A673 (cell line): ENCODE measurements at places on chromosomes 7 and 10. TPM values are rescaled to one million over a fixed set of nuclear protein-coding genes. Genes with fewer than 3 reads are reported as not detected.

Gene CRHR2
- total RNA-seq = not detected in 2 replicates

Gene KCP
- not detected in 2 replicates for total RNA-seq

Gene ERV3-1
- total RNA-seq = 14.7 and 18.5 TPM in 2 replicates

Gene ANKRD61
- total RNA-seq = 0.98 and 1.1 TPM in 2 replicates

Gene CPN1
- total RNA-seq = not detected in 2 replicates

Gene TAS2R41
- not detected in 2 replicates for total RNA-seq

Gene SMNDC1
- 53.1 and 57.8 TPM in 2 replicates for total RNA-seq

Gene SPOCK2
- total RNA-seq = 0.11 and 0.32 TPM in 2 replicates

Gene HDAC9
- total RNA-seq = 28.3 and 31.9 TPM in 2 replicates

DNA sequence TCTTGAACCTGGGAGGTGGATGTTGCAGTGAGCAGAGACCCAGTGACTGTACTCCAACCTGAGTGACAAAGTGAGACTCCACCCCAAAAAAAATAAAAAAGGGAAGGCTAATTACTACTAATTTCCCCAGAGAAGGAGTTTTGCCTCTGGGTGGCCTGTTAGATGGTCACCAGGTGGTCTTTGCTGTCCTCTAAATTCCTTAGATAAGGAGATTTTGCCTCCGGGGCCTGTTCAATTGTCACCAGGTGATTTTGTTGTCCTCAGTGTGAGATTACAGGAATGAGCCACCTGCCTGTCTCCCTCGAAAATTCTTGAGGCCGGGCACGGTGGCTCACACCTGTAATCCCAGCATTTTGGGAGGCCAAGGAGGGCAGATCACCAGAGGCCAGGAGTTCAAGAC is 24.4 kb upstream of the ZMIZ2 start:
- H3K27ac ChIP-seq = no peak overlapping the region
- no peak for DNase-seq
- no peaks in the 10 kb centered on the region for H3K27me3 ChIP-seq
- H3K4me3 ChIP-seq = no peak overlapping the region
- no peaks in the 10 kb centered on the region for H3K36me3 ChIP-seq
- no peaks in the 10 kb centered on the region for H3K4me1 ChIP-seq

DNA sequence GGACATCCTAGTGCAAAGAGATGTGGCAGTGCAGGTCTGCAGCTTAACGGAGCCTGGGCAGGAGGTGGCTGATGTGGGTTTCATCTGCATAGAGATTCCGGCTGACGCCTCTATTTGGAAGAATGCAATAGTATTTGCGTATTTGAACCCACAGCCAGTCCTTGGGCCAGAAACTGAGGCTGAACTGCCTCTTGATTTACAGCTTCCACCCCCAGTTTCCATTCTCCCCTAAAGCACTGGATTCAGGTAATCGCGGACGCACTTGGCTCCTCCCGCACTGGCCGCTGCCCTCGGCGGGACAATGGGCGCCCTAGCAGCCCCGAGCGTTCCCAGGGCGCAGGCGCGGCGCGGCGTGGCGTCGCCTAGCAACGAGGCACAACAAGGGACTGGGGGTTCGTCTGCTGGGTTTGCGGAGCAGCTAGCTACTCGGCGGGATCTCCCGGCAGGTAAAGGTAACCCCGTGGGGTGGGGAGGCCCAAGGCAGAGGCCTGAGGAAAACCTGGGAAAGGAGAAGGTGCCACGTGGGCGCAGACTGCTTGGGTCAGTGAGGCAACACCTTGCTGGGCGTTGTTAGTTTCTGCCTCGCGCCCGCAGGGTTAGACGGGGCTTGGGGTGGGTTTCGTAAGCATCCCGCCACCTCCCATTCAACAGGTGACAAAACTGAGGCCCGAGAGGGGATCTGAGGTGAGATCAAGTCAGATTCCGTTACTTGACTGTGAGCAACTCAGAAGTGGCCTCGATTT is at the start of gene ARMC3:
TSS of gene ARMC3 (plus strand) at position 393 of the 743 bp plus-strand sequence. CDS start 3,944 bp downstream, outside the sequence.
- H3K4me1 ChIP-seq = peaks cover 10% of the 10 kb centered on the region
- H3K4me3 ChIP-seq = peak within 1 kb of the TSS; percentile 30
- DNase-seq = peak; percentile 48
- H3K27ac ChIP-seq = no peak within 1 kb of the TSS
- H3K27me3 ChIP-seq = peaks cover 6% of the 10 kb centered on the region

GRCh38 chr10:124220971-124221355 is 127.6 kb upstream of the CHST15 start:
- no peak overlapping the region for H3K27ac ChIP-seq
- no peaks in the 10 kb centered on the region for H3K27me3 ChIP-seq
- no peak for DNase-seq

DNA sequence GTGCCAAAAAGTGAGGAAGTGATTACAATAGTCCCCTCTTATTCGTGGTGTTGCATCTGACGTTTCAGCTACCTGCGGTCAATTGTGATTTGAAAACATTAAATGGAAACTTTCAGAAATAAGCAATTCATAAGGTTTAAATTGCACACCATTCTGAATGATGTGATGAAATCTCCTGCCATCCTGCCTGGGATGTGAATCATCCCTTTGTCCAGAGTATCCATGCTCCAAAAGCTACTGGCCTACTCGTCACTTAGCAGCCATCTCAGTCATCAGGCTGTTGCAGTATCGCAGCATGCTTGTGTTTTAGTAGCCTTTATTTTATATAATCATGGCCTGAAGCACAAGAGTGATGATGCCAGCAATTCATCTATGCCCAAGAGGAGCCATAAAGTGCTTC is 97.7 kb upstream of the CDCA7L start:
- no peaks in the 10 kb centered on the region for H3K36me3 ChIP-seq
- H3K4me1 ChIP-seq = no peaks in the 10 kb centered on the region
- no peak overlapping the region for H3K4me3 ChIP-seq
- no peak overlapping the region for H3K27ac ChIP-seq
- no peak for DNase-seq

- DNase-seq = no peak
- no peak overlapping the region for H3K4me3 ChIP-seq
- no peak overlapping the region for H3K27ac ChIP-seq
Observed at GRCh38 chr10:99676426-99676825, 17.1 kb downstream of the ENTPD7 start.

DNA sequence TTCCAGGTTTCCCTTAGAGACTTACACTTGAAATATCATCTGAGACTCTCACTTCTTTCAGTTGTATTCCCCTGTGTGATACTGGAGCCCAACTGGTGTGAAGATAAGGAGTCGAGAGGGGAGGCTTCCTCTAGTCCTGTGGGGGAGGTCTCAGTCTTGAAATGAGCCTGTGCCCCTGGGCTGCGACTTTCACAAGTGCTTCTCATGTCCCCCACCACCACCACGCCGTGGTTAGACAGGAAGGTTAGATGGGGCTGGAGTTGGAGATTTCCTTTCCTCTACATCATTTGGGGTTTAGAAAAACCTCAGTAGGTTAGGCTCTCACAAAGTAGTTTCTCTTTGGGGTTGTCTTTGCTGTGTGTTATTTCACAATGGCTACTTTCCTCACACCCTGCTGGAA is 25.6 kb upstream of the MKX start:
- no peaks in the 10 kb centered on the region for H3K36me3 ChIP-seq
- no peak overlapping the region for H3K27ac ChIP-seq
- no peak for DNase-seq

DNA sequence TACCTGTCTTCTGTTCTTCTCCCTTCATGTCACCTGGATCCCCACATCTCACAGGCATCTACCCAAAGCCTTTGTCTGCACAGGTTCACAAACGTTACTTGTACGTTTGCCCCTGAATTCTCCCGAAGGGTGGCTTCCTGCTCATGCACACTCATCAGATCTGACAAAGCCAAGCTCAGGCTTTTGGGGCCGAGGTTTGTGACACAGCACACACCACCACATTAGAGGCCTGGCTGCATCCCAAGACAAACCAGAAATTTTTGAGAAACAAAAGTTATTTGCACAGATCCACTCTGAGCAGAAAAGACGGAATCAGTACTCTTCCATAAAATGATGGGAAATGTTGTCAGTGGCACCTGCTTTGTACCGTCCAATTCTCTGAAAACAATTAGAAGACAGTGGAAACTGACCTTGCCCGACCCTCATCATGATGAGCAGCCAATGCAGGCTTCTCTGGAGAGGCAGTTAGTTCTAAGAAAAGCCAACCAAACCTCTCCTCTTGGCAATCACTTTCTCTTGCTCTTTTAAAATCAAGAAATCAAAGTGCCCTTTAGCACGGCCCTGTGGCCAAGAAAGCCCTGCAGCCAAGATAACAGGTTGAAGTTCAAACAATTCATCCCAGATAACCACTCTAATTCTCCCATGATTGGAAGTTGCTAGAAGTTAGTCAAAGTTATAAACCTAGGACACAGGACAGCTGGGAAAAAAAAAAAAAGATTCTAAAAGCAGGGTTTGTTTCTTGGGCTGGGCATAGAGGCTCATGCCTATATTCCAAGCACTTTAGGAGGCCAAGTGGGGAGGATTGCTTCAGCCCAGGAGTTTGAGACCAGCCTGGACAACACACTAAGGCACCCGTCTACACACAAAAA is 13.6 kb upstream of the SVIL start:
- no peak for DNase-seq
- no peak overlapping the region for H3K4me3 ChIP-seq
- H3K4me1 ChIP-seq = peaks cover 42% of the 10 kb centered on the region
- peak overlapping the region; percentile 27 for H3K27ac ChIP-seq
- no peaks in the 10 kb centered on the region for H3K27me3 ChIP-seq

DNA sequence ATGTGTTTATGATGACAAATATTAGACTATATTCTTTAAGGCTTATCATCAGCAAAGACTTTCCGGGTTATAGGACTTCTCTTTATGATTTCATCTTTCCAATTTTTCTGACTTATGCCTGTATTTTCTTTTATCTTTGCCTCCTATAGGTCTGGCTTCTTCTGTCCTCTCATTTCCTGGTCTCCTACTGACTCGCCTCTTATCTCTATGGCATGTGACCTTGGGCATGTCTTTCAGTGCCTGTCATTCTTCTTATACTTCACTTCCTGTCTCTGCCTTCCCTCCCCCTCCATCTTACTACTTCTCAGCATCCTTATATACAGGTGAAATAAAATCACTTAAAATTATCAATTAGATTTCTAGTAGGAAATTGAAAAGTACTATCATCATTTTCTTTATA is 42.2 kb downstream of the PCDH15 start:
- no peaks in the 10 kb centered on the region for H3K36me3 ChIP-seq
- no peak overlapping the region for H3K27ac ChIP-seq
- no peak for DNase-seq
- H3K27me3 ChIP-seq = no peaks in the 10 kb centered on the region
- H3K4me1 ChIP-seq = no peaks in the 10 kb centered on the region

DNA sequence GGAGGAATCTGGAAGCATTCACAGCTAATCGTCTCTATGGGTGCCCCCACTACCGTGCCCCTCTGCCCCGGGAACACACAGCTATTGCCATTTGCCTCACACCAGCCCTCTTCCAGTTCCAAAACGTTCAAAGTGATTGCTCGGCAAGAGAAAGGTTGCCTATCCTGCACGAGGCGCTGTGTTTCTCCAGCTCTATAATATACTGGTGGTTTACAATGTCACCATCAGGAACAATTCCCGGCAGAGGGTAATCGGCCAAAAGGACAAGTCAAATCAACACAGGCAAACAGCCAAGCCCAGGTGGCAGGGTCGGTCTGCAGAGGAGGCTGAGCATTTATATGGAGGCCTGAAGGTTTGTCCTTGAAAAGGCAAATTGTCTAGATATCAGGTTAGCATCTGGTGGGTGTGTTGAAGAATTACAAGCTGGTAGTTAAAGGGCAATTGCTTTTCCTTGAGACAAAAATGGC is 29.2 kb upstream of the TNS3 start:
- no peaks in the 10 kb centered on the region for H3K36me3 ChIP-seq
- no peak overlapping the region for H3K4me3 ChIP-seq
- no peaks in the 10 kb centered on the region for H3K4me1 ChIP-seq
- no peak overlapping the region for H3K27ac ChIP-seq
- H3K27me3 ChIP-seq = peaks cover 8% of the 10 kb centered on the region
- no peak for DNase-seq

DNA sequence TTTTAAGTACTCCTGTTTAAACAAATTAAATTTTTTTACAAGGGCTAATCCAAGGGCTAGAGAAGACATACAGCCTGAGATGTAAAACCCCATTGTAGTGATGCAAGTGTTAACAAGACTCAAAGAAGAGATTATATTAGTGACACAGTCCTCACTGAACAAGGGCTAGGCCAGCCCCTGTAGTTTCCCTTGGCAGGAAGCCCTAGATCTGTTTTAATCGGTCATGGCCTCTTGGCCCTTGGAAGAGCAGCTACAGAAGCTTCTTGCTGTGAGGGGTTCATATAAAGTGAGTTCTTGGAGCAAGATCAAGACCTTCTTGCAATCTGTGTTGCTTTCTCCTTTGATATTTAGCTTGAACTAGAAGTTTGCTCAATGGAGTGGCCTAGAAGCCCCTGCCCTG is 1339.4 kb downstream of the XPNPEP1 start:
- no peak overlapping the region for H3K27ac ChIP-seq
- DNase-seq = no peak
- H3K4me1 ChIP-seq = no peaks in the 10 kb centered on the region
- no peaks in the 10 kb centered on the region for H3K36me3 ChIP-seq
- no peaks in the 10 kb centered on the region for H3K27me3 ChIP-seq
- no peak overlapping the region for H3K4me3 ChIP-seq

GRCh38 chr10:46326971-46327370 is 40.2 kb downstream of the ANTXRL start:
- H3K27ac ChIP-seq = no peak overlapping the region
- H3K27me3 ChIP-seq = peaks cover 13% of the 10 kb centered on the region
- no peaks in the 10 kb centered on the region for H3K36me3 ChIP-seq
- DNase-seq = no peak

DNA sequence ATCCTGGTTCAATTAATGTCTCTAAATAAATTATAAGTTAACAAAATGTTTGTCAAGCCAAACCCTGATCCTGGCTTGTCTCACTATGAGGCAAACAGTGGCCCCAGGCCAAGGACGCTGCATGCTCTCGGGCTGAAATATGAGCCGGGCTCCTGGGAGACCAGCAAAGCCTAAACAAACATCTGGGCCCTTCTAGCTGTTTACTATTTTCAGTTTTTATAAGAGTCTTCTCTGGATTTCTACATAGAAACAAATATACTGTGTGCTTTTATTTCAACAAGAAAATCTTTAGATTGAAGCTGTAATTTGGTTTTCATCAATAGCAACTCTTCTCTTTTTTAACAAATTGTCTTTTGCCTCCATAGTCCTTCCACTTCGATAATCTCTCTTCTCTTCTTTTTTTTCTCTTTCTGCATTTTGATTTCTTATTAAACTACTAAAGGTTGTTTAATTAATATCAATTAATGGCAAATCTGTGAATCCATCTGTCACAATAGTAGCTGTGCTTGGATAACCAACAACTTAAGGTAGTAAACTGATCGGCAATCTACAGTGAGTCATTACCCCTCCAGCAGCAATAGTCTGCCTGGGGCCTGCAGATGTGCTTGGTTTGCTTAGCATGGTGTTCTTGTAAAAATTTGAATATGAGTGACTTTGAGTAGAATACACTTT is 83.3 kb upstream of the DNAJC1 start:
- no peak overlapping the region for H3K4me3 ChIP-seq
- peak; percentile 25 for DNase-seq
- no peaks in the 10 kb centered on the region for H3K4me1 ChIP-seq
- H3K27ac ChIP-seq = no peak overlapping the region
- no peaks in the 10 kb centered on the region for H3K36me3 ChIP-seq
- peaks cover 10% of the 10 kb centered on the region for H3K27me3 ChIP-seq
